HS-5 (cell line): ENCODE measurements at places on chromosomes 2 and 18.
A peak's percentile ranks its signal among the peaks of the same experiment; 100 is the strongest.

- DNase-seq: no peak
Observed at GRCh38 chr2:263774-264492, at the start of gene SH3YL1. SH3YL1 (minus strand) TSS chr2:264032; CDS start chr2:263984, 48 bp downstream.

DNA sequence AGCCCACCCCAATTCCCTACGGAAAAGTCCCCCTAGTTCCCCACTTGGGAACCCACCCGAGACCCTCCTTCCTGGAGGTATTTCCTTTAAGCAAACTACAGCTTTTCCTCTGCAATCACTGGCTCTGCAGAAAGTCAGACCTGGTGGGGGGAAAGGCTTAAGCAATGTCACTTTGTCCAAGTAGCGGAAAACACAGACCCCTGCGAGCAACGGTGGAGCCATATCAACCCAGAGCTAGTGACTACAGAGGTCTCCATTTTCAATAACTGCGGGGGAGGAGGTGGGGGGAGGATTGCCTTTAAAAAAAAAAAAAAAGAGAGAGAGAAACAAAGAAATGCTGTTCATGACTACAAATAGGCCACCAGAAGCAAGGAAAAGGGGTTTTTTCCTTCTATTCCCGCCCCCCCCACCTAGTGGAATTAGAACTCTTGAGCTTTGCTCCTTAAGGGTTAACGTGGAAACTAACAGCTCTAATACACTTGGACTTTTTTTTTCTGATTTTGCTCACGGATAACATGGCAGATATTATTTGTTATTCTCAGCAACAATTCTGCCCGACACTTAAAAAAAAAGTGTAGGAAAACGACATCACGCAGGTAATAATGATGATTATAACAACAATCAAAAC lies 1.1 kb upstream of the FRZB start:
- no peak for DNase-seq

DNA sequence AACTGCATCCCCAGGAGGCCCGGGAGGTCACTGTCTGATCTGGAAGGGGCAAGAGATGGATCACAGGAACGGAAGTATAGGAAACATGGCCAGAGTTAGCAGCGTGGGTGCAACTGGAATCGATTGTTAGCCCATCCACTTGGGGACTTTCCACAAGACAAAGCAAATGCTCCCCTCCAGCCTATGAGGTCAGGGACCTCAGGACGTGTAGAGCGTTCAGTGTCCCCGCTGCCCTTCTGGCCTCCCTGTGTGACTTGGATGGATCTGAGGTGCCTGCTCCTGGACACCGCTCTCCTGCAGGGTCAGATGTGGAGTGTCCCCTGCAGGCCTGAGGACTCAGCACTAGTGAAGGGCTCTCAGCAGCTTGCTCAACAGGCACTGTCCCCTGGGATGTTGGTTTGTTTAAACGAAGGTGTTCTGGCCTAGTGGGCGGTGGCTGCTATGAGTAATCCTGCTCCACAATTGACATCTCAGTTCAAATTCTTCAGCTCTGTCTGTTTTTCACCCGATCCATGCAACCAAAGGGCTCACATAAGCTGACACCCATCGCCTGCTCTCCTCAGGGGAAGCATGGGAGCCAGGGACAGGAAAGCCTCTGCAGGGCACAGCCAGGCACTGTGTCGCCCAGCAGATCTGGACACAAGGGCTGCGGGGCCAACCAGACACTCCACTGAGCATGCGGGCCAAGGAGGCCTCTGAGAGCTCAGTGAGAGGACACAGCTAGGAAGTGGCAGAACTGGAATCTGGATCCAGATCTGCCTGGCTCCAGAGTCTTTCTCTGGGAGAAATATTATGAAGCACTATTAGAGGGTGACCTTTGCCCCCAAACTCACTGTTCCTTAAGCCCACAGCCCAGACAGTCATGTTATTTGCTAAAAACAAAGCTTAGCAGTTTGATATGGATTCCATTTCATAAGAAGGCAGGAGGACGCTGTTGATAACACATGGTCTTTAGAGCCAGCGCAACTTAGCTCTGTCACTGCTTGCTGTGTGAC lies 78.5 kb downstream of the RHOB start:
- DNase-seq: peak; percentile 22

GRCh38 chr18:69784815-69785214 lies 162.9 kb downstream of the CD226 start:
- no peak for DNase-seq

GRCh38 chr2:122028371-122029100 lies 273.1 kb downstream of the TSN start:
- DNase-seq: peak; percentile 90

- DNase-seq: no peak
Observed at GRCh38 chr2:96616535-96616934, 21.6 kb downstream of the KANSL3 start.

GRCh38 chr2:101986376-101986775 lies 5.4 kb upstream of the IL1R2 start:
- no peak for DNase-seq

GRCh38 chr2:3149441-3150217 lies 228.0 kb downstream of the EIPR1 start:
- DNase-seq: no peak

DNA sequence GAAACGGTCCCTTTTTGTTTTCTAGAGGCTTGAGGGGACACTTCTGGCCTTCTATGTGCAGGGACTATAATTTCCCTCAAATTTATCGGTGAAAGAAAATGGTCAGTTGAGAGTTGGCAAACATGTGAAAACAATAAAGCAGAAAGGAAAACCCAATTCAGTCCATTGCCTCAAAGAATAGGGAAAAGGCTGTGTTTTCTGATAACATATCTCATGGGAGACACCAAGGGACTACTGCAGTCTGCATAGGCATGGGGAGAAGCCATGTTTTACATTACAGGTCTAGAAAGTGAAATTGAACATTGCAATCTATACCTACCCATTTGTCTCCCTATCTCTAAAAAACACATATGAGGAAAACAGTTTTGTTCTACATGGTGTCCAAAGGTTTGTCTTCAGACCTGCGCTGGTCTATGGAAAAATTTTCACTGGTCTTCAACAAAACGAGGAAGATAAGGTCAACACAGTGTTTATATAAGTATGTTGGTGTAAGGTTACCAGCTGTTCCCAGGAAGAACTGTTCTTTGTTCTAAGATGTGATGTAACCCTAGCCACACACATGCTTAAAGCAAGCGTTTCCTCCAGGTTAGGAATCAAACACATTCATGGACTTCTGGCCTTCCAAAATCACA lies 179.7 kb downstream of the MREG start:
- DNase-seq: no peak

DNA sequence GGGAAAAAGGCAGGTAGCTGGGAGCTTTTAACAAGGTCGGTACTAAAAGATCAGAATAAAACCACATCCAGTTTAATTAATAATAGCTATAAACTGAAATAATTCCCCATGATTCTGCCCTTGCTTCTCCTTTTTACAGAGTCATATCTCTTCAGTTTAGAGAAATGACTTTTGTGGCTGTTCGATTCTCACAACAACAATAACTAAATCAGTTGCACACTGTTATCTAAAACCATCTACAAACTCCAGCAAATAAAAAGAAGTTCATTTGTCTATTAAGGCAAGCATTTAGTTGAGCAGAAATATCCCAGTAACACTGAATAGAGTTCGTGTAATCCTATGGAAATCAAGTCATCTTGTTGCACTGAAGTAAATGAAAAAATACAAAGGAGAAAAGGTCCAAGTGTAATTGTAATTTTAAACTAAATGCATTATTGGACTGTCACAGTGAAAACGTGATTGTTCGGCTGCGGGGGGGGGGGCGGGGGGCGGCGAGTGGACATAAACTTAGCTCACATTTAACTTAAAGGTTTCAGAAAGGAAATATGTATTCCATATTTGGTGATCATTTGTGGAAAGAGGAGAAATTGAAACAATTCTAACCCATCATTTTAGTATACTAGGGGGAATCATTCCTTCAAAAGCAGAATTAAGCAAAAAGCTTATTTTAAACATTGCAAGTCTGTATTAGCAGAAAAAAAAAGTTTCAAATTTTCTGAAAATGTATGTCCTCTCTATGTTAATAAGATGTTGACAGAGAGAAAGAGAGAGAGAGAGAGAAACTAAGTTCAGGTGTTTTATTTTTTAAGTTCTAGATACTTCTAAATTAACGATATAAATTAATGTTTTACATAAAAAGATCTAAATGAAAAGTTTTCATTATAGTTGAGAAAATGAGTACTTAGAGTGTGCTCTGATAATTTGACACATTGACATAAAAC lies 144.5 kb downstream of the MEIS1 start:
- no peak for DNase-seq

GRCh38 chr18:75742516-75742915 lies 315.0 kb upstream of the SMIM21 start:
- no peak for DNase-seq

- no peak for DNase-seq
Observed at GRCh38 chr2:27844821-27845255, 45.3 kb downstream of the RBKS start.

GRCh38 chr2:121177896-121178295 lies 107.1 kb downstream of the TFCP2L1 start:
- DNase-seq: no peak

GRCh38 chr2:232894746-232895145 lies 24.7 kb downstream of the SNORC start:
- DNase-seq: no peak

GRCh38 chr2:197011801-197012641 lies 85.5 kb upstream of the PGAP1 start:
- DNase-seq: no peak

DNA sequence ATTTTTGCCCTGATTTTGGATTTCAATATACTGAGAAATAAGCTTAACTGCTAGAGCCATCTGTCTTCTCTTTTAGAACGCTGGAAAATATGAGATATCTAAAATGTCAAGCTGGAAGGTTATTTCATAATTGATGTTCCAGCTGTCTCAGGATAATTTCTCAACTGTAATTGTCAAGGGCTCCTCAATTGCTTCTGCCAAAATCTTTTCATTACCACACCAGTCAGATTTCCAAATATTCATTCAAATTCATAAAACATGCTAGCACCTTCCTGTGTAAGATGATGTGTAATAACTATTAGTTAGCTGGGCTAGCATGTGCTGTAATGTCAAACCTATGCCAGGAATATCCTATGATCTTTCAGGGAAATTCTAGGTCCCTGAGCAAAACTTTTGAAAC lies 88.1 kb downstream of the TNFRSF11A start:
- DNase-seq: no peak

GRCh38 chr2:96241227-96241626 lies 24.6 kb downstream of the TMEM127 start:
- no peak for DNase-seq

DNA sequence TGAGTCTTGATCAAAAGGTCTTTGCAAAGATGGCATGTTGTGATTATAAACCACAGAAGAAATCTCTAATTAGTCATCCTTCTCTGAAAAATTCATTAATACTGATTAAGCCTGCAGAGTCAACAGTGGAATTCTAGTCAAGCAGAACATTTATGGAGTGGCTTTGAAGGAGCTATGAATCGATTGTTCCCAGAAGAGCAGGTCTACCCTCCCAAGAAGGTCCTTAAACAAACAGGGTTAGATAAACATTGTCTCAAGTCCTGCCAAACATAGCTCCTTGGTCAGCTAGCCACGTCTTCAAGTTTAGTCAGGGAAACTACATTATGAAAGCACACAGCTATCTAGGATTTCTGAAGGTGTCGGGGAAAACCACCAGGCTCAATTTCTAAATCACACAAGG lies 88.9 kb downstream of the ITGA4 start:
- DNase-seq: no peak

DNA sequence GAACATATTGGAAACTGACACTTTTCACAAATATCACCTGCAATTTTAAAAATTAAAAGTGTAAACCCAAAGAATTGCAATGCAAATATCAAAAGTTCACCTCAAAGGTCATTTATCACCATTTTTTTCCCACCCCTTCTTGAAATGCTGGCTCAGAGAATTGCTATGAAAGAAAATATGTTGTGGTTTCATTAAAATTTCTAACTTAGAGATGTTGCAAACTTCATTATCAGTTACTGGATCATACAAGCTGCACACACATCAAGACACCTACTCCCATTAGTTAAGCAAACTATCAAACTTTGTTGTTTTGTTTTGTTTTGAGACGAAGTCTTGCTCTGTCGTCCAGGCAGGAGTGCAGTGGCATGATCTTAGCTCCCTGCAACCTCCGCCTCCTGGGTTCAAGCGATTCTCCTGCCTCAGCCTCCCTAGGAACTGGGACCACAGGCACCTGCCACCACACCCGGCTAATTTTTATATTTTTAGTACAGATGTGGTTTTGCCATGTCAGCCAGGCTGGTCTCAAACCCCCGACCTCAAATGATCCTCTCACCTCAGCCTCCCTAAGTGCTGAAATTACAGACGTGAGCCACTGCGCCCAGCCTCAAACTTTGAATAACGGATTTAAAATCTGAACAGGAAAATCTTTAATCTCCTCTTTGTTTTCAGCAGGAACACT lies 37.0 kb downstream of the STK39 start:
- no peak for DNase-seq

GRCh38 chr2:55923091-55923981 lies at the start of gene EFEMP1:
EFEMP1 (minus strand) TSS chr2:55923782; CDS start chr2:55922440, 1,342 bp downstream.
- DNase-seq: no peak

- no peak for DNase-seq
Observed at GRCh38 chr2:226378753-226379705, 420.6 kb downstream of the IRS1 start.

GRCh38 chr2:188285774-188286173 lies 5.9 kb upstream of the GULP1 start:
- DNase-seq: no peak

DNA sequence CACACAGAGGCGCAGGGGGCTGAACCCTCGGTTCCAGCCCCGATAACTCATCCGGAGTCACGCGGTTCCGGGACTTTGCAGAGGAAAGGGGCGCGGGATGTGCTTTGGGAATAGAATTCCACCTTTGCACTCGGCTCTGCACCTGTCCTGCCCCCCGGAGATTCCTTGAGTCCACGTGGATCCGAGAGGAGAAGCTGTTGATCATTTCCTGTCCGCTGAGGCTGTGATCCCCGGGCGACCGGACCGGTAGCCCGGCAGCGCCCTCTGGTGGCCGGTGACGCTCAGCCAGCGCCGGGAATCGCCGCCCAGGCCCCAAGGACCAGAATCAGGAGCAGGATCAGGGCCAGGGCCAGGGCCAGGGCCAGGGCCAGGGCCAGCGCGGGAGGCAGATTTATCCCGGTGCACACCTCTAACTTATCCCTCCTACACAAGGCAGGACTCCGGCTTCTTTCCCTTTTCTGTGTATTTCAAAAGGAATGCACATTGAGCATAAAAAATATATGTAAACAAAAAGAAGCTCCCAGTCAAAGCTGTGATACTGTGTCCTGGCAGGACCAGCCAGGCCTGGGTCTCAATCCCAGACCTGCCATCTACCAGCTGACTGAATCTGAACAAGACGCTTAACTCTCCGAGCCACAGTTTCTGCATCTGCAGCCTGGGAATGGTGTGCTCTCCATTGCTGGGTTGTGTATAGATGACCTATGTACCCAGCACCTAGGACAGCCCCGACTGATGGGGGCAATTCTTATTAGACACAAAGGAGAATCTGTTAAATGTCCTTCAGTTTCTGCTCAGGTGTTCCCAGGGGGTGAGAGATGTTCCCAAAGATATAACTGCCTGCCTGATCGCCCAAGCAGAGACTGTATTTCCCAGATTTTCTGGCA lies 8.5 kb upstream of the SPATA3 start:
- peak; percentile 43 for DNase-seq
